Neural progenitor cell (in vitro differentiated cells): ENCODE measurements at places on chromosomes 6 and 20. TPM values are rescaled to one million over a fixed set of nuclear protein-coding genes. Genes with fewer than 3 reads are reported as not detected.

C20orf141 gene
- not detected in 2 replicates for total RNA-seq

GPLD1 gene
- total RNA-seq, result 4.2 and 8.3 TPM in 2 replicates

DAAM2 gene
- 2.1 and 3.2 TPM in 2 replicates for total RNA-seq

ABHD16B gene
- total RNA-seq, result not detected in 2 replicates

CCN6 gene
- total RNA-seq, result not detected in 2 replicates

ARG1 gene
- not detected in 2 replicates for total RNA-seq

SAPCD1 gene
- total RNA-seq, result 10.1 and 11.9 TPM in 2 replicates

DNA sequence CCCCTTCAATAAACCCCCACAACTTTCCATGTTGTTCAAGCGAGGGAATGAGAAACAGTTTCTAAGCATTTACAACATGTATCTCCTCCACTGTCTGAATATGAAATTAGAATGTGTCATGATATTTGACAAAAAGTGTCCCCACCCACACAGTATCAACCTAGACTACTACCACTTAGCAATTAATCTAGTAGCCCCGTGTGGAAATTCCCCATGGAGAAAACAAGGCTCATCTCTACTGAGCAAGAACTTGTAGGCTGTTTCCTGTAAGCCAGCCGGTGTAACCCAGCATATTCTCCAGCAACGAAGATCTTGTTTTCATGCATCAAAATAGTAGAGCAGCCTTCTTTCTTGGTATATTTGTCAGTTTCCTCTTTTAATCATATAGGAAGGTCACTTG is 115.0 kb downstream of the IRF4 start:
- no peak for DNase-seq

- DNase-seq, result no peak
Observed at GRCh38 chr20:46901638-46902037, 7.0 kb downstream of the EYA2 start.

DNA sequence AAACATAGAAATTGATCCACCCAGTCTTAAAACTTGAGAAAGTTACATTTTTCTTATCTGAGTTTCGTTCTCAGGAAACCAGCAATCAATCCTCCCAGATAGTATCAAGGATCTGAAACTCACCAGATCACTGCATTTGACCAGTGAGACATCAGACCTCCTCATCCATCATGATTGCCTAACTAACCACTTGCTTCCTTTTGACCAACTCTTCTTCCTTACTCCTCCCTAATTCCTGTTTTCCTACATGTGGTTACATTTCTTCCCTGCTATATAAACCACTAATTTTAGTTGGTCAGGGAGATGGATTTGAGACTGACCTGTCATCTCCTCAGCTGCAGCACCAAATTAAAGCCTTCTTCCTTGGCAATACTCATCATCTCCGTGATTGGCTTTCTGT is 357.1 kb upstream of the POU3F2 start:
- DNase-seq, result no peak

DNA sequence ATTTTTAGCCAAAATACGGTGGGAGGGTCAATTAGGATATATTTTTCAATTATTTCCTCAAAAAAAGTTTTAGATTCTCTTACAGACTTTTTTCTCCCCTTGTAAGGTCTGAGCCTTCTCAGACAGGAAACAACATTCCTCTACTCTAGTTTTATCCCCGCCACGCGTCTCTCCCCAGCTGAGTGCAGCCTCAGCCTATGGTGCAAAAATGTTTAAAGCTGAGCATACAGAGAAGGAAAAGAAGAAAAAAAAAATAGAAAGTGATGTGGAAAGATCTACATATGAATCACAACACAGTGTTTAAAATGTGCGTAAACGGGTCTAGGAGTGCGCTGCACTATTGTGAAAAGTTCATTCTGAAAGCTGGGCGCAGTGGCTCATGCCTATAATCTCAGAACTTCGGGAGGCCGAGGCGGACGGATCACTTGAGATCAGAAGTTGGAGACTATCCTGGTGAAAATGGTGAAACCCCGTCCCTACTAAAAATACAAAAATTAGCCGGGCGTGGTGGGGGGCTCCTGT is 159.0 kb downstream of the TRIM27 start:
- DNase-seq, result no peak

- DNase-seq, result peak; percentile 62
Observed at GRCh38 chr6:33975661-33976436, 170.0 kb downstream of the GRM4 start.

DNA sequence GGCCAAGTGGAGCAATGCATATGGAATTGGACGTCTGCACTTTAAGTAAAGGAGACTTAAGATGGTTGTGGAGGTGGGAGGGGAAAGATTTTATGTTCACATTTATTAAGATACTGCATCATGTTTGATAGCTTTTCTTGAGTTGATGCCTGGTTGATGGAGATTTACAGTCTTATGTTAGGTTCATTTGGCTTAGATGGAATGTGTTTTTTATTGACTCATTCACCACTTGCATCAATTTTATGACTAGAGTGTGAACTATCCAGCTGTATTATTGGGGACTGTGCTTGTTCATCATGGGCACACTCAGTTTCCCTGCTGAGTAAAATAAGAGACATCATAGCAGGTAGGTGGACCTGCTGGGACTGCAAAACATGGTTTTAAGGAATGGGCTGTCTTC is 91.2 kb upstream of the SCP2D1 start:
- no peak for DNase-seq

DNA sequence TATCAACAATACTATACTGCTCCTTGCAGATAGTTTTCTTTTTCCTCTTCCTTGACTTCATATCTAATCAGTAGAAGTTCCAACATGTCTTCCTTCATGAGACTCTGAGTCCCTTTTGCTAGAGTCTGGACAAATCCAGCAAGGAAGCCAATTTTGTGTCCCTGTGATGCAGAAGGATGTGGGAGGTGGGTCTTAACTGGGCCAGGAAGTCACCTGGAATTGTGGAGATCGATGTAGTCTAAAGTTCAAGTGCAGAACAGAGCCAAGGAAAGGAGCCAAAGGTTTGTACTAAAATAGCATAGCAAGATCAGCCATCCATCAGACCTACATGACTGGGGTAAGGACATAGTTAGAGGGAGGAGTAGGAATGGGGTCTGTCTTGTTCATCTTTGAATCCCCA is 37.6 kb downstream of the SPTLC3 start:
- DNase-seq, result no peak

DNA sequence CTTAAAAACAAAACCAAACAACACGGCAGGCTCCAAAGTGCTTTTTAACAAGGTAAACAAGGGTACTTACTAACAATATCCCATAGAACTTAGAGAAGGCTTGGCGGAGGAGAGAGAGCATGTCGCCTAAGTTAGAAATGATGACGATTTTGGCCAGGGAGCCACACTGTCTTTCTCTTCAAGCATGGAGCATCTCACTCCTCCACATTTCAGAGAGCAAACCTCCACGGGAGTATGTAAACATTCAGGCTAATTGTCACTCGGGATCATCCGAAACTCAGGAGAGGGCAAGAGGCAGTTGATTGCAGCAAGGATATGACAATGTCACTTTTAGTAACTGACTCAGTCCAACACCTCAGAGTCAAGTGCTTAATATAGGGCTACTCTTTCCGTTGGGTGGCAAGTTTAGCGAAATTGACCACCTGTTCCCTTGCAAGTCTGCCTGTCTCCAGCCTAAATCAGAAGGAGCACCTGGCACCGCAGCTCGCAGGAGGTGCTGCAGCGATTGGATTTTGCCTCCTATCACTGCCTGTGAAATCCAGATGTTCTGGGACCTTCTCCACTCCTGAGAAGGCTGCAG is 65.8 kb upstream of the RPS6KA2 start:
- no peak for DNase-seq

DNA sequence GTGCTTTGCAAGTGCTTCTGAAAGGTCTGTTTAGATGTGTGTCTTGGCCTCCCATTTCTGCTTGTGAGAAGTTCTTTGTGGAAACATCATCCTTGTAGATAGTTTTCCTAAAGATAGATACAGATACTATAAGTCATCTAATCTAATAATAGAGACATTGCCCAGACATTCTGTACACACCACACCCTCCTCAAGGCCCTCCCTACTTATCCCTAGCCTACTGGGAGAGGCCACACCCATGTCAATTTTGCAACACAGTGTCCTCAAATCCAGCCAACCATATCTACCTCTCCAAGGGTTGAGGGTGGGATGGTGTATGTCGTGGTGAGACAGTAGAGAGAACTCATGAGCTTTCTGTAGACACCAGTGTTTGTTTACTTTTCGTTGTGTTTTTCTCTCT is 6.2 kb downstream of the KDM1B start:
- no peak for DNase-seq

- DNase-seq, result no peak
Observed at GRCh38 chr20:4104842-4105241, 89.5 kb upstream of the RNF24 start.

- DNase-seq, result no peak
Observed at GRCh38 chr6:152300517-152300916, 336.6 kb downstream of the SYNE1 start.

DNA sequence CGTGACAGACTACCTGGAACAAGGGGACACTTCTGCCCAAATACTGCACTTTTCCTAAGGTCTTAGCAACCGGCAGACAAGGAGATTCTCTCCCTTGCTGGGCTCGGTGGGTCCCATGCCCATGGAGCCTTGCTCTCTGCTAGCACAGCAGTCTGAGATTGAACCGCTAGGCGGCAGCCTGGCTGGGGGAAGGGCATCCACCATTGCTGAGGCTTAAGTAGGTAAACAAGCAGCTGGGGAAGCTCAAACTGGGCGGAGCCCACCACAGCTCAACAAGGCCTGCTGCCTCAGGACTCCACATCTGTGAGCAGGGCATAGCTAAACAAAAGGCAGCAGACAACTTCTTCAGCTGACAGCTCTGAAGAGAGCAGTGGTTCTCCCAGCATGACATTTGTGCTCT is 87.8 kb upstream of the ASCC3 start:
- DNase-seq, result peak; percentile 44

GRCh38 chr6:8705435-8706020 is 270.2 kb upstream of the SLC35B3 start:
- DNase-seq, result peak; percentile 60

GRCh38 chr6:108699290-108700041 is 138.7 kb downstream of the FOXO3 start:
- no peak for DNase-seq

DNA sequence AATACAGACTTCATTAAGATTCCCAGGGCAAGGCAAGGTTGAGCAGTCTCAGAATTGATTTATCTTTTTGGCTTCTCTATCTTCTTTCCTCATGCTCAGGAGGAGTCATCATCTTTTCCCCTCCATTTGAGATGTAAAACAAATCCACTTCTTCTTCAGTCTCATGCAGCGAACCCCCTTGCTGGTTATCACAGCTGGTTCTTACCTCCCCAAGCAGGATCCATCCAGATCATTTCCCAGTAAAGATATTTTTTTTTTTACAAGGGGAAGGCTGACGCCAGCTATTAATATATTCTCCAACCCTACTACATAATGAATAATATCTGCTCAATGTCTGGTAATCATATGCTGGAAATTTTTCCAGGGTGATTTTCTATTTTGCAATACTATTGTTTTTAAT is 508.9 kb upstream of the NOX3 start:
- DNase-seq, result no peak

DNA sequence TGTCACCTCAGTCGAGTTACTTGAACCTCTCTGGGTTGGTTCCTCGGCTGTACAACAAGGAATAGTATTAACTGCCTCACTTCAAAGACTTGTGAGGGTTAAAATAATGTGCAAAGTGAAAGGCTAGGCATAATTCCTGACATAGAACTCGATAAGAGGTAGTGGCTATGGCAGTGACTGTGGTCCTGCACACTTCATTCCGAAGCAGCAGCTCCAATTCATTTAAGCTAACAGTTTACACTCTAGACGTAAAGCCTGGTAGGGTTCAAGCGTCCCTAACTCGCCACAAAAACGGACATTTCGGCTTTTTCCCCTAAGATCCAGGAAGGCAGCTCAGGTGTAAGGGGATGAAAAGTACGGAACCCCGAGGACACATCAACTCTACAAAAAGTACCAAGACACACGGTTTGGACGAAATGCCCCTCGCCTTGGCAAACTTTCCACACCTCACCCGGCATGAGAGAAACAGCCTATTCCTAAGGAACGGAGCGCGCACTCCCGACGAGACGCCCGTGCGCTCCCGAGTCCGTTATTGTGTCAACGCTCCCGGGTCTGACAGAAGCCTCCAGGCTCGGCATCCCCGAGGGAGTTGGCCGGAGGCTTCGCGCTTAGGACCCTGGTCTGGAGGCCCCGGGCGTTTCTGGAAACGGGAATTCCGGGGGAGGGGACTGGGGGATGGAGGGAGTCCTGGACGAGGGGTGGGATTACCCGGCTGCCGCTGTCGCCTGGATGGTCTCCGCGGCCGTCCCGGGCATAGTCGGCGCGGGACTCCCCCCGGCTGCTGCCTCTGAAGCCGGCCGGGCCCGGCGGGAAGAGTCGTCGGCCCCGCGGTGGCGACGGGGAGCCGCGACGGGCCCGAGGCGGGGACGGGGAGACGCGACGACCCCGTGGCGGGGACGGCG is 937 bp downstream of the ZNF318 start:
- peak; percentile 89 for DNase-seq

DNA sequence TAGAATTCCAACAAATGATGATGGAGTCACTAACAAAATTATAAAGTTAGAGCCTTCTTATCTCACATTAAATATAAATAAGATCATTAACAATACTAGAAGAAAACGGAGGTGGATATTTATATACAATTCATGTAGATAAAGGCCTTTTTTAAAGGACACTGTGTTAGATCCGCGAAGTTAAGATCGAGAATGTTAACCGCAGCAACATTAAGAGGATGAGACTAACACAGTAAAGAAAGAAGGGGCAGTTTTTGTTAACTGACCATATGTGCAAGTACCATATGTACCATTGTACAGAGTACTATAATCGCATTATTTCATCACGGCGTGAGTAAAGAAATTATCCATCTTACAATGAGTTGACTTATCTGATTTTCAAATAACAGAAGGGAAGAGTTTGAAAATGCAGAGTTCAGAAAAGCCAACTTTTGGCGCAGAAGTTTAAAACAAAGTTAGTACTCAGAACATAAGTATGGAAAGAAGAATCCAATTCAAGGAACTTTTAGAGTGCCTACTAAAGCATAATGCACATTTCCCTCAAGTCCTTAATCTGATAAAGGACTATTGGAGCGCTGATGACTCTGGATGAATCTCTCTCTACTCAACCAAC is 1.4 kb downstream of the FBXL4 start:
- no peak for DNase-seq

DNA sequence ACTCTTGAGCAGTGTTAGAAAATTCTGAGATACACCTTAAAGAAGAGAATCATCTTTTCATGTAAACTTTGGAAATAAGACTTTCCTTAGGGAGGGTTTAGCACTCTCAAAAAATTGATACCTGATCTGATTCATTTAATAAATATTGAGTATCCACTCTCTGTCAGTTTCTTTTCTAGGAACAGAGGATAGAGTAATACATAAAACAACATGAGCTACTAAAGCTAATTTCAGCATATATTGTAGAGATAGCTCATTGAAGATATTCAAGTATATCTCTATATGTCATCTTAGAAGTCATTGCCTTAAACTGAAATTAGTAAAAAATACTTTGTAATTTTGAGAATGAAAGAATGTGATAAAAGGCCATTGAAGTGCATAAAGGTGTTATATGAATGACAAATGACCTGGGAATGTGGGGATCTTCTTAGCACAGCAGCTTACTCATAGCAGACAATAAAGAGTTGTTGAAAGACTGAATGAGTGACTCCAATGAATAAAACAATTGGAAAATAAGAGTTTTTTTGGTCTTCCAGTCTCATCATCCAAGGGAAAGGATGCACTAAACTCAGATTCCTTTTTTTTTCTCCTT is 29.2 kb downstream of the RHAG start:
- DNase-seq, result no peak

- DNase-seq, result no peak
Observed at GRCh38 chr6:139600343-139600742, 225.9 kb upstream of the CITED2 start.
